ENCODE measurements at places on chromosomes 16 and 17. TPM values are rescaled to one million over a fixed set of nuclear protein-coding genes. Genes with fewer than 3 reads are reported as not detected.

Gene NRN1L
- not detected for total RNA-seq

Gene HOXB1
- total RNA-seq: not detected

Gene PTX4
- not detected for total RNA-seq

Gene KRT40
- total RNA-seq: not detected

Gene FAM20A
- total RNA-seq: 2.4 TPM

Gene HOXB6
- total RNA-seq: not detected

Gene KLHL10
- under 0.01 TPM for total RNA-seq

Gene PYDC1
- 0.41 TPM for total RNA-seq

Gene DBNDD1
- 10.6 TPM for total RNA-seq

Gene CALCOCO2
- total RNA-seq: 9.0 TPM

Gene CLEC3A
- under 0.01 TPM for total RNA-seq

Gene ABCC6
- total RNA-seq: 0.41 TPM

Gene WNT3
- total RNA-seq: 6.1 TPM

Gene ASGR2
- not detected for total RNA-seq

Gene GUCY2D
- total RNA-seq: under 0.01 TPM

Gene SLC6A4
- 1.2 TPM for total RNA-seq

Gene RNF157
- 18.3 TPM for total RNA-seq

Gene TSR3
- total RNA-seq: 39.5 TPM

Gene STH
- total RNA-seq: 2.0 TPM

Gene KRT31
- total RNA-seq: 1.2 TPM

Gene KRTAP4-1
- total RNA-seq: not detected

Measured in frontal cortex (tissue), 4 donors.